ENCODE measurements at places on chromosomes 13 and 19.

DNA sequence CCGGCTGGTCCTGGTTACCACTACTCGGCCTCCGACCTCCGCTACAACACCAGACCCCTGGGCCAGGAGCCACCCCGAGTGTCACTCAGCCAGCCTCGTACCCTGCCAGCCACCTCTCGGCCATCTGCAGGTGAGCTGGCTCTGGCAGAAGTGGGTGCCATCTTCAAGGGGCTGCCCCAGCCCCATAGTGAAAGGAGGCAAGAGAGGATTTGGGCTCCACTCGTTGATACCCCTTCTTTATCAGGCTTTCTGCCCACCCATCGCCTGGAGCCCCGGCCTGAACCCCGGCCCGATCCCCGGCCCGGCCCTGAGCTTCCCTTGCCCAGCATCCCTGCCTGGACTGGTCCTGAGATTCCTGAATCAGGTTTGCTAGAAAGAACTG lies 7.1 kb downstream of the LTBP4 start:
- H3K4me3 ChIP-seq: peak overlapping the region; percentile 89
- no peak for DNase-seq
- H3K36me3 ChIP-seq: no peaks in the 10 kb centered on the region

DNA sequence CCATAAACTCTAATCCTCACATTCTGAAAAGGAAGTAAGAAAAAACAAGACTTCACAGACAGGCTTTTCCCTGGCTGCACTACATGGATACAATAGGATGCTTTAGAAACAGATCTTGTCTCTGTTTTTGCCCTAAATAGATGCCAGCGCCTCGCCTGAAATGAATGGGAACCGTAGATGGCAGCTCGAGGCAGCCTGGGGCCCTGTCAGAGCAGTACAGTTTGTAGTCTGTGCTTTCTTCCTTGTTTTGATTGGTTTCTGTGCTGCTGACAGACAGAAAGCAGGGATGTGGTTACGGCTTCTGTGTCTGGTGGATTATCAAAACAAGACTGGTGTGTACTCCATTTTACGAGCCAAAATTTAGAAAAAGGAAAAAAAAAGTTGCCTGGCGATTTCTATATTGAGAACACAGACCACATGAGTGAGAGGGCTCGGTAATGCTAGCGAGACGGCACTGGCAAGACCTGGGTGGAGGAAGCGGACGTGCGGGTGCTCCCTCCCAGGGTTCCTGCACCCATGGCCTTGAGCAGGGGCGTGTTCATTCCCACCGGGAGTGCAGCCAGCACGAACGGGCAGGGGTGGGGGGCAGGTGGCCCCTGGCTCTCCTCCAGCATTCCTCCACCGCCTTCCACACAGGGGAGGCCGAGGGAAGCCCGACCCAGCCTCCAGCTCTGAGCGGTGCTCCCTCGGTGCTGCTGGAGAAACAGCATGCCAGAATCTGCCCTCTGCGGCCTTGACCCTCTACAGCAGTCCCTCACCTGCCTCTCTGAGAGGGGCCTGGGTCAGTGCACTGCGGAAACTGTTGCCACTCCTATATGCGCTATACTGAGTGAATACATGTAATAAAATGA lies 37.6 kb upstream of the C1QTNF9 start:
- peak overlapping the region; percentile 77 for H3K4me3 ChIP-seq
- H3K27ac ChIP-seq: peak overlapping the region; percentile 92
- DNase-seq: peak; percentile 46
- H3K27me3 ChIP-seq: no peaks in the 10 kb centered on the region

DNA sequence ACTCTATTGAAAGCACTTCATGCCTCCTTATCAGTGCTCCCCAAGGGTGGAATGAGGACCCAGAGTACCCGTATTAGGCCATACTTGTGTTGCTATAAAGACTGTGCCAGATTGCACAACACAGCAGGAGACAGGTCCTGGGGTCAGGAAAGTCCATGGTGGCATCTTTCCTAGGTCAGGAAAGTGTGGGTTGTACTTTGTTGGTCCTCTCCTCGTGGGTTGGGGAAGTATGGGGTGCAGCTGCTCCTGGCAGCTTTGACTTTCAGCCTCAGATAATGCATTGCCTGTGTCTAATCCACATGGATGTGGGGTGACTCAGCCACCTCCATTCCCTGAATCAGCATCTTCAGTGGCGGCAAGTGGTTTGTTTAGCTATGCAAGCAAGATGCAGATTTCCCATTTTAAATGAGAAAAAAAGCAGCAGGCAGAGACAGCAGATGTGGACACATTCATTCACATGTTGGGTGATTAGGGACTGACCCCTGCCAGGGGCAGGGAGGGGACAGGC lies 8.4 kb upstream of the CYP2B6 start:
- no peak overlapping the region for H3K4me3 ChIP-seq
- peaks cover 3% of the 10 kb centered on the region for H3K4me1 ChIP-seq
- H3K36me3 ChIP-seq: peaks cover 2% of the 10 kb centered on the region
- no peak overlapping the region for H3K27ac ChIP-seq
- peaks cover 32% of the 10 kb centered on the region for H3K27me3 ChIP-seq

- no peak for DNase-seq
- H3K4me3 ChIP-seq: no peak overlapping the region
- no peaks in the 10 kb centered on the region for H3K36me3 ChIP-seq
- H3K27me3 ChIP-seq: no peaks in the 10 kb centered on the region
- H3K4me1 ChIP-seq: no peaks in the 10 kb centered on the region
- no peak overlapping the region for H3K27ac ChIP-seq
These were observed 479.2 kb upstream of the NBEA start for GRCh38 chr13:34462843-34463242.

DNA sequence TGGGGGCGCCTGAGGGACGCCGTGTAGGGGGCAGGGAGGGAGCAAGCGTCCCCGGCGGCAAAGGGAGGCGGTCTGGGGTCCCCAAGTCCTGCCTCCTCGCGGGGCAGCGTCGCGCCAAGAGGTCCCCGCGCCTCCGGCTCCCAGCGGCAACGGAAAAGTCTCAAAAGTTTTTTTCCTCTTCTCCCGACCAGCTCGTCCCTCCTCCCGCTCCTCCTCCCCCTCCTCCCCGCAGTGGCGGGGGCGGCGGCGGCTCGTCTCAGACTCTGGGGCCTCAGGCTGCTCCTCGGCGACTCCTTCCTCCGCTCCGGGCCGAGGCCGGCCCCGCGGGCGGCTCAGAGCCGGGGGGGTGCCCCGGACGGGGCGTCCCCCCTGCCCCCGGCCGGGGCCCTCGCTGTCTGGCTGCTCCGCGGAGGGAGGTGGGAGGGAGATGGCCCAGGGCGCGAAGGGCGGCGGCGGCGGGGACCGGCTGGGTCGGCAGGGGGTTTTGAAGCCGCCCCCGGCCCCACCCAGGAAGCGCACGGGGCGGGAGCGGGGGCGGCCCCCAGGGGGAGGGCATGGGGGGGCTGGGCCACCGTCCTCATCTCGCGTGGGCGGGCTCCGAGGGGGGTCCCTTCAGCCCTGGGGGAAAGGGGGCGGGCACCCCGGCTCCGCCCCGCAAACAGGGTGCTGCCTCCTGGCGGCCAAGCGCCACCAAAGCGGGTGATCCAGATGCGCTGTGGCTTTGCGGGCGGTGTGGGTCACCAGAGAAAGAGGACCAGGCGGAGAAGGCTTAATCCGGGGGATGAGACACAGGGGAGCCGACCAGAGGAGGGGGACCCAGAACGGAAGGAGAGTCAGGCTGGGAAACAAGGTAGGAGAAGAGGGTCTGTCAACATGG lies at the start of gene TGFB1:
TGFB1 (minus strand) TSS at position 457 of the 877 bp plus-strand sequence. CDS start 878 bp downstream, outside the sequence.
- H3K4me3 ChIP-seq: peak within 1 kb of the TSS; percentile 99
- peak within 1 kb of the TSS; percentile 99 for H3K27ac ChIP-seq
- H3K4me1 ChIP-seq: peaks cover 63% of the 10 kb centered on the region
- peaks cover 12% of the 10 kb centered on the region for H3K36me3 ChIP-seq

- no peaks in the 10 kb centered on the region for H3K36me3 ChIP-seq
- peaks cover 10% of the 10 kb centered on the region for H3K27me3 ChIP-seq
- no peak overlapping the region for H3K27ac ChIP-seq
- no peak for DNase-seq
- H3K4me1 ChIP-seq: peaks cover 17% of the 10 kb centered on the region
- H3K4me3 ChIP-seq: no peak overlapping the region
These were observed 4.2 kb downstream of the PLPPR2 start for GRCh38 chr19:11359421-11359820.

DNA sequence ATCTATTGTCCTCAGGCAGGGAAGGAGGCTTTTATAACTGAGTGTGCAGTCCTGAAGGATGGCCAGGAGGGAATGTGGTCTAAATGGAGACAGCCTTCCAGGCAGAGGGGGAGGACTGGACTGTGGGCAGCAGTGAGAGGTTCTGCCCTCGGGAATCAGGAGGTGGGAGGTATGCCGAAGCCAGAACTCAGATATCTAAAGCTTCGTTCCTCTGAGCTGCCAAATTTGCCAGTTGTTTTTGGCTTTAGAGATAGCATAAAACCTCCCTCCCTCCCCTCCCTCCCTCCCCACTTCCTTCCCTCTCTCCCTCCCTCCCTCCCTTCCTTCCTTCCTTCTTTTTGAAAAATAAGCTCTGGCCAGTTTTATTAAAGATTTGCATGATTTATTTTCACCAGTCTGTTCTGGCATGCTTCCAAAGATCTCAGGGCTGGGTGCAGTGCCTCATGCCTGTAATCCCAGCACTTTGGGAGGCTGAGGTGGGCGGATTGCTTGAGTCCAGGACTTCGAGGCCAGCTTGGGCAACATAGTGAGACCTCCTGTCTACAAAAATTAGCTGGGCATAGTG lies 2.4 kb downstream of the MEDAG start:
- no peak overlapping the region for H3K4me3 ChIP-seq
- H3K27ac ChIP-seq: no peak overlapping the region
- H3K27me3 ChIP-seq: peaks cover 51% of the 10 kb centered on the region
- no peak for DNase-seq

DNA sequence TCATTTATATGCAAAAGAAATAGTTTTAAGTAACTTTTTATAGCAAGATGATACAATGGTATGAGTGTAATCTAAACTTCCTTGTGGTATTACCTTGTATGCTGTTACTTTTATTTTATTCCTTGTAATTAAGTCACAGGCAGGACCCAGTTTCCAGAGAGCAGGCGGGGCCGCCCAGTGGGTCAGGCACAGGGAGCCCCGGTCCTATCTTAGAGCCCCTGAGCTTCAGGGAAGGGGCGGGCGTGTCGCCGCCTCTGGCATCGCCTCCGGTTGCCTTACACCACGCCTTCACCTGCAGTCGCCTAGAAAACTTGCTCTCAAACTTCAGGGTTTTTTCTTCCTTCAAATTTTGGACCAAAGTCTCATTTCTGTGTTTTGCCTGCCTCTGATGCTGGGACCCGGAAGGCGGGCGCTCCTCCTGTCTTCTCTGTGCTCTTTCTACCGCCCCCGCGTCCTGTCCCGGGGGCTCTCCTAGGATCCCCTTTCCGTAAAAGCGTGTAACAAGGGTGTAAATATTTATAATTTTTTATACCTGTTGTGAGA lies 10.2 kb downstream of the PLPPR3 start:
- DNase-seq: no peak
- H3K27me3 ChIP-seq: no peaks in the 10 kb centered on the region
- peaks cover 6% of the 10 kb centered on the region for H3K4me1 ChIP-seq
- H3K27ac ChIP-seq: peak overlapping the region; percentile 59

GRCh38 chr13:90416519-90416918 lies 931.0 kb upstream of the MIR17HG start:
- no peaks in the 10 kb centered on the region for H3K4me1 ChIP-seq
- no peak overlapping the region for H3K27ac ChIP-seq
- no peaks in the 10 kb centered on the region for H3K27me3 ChIP-seq
- no peaks in the 10 kb centered on the region for H3K36me3 ChIP-seq
- no peak overlapping the region for H3K4me3 ChIP-seq

DNA sequence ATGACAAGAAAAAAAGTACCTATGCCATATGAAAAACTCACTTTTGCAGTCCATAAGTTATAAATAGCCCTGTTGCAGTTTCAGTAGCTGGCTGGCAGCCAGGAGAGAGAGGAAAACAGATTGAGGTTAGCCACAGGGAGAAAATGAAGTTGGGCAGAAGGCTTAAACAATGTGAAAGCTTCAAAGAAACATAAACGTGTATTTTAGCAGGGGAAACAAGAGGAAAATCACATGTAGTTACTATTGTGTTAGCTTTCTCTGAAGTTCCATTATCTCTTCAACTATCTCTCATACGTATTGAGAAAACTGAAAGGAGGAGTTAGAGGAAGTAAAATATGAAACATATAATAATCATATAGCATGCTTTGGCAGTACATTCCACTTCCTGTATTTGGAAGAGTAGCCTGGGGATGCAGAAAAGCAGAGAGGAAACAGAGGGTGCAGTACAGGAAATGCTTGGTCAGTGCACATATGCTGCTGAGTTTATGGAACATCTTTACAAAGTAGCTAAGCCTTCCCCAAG lies 1551.1 kb downstream of the EFNB2 start:
- H3K4me1 ChIP-seq: peaks cover 13% of the 10 kb centered on the region
- peak overlapping the region; percentile 10 for H3K27ac ChIP-seq
- H3K27me3 ChIP-seq: no peaks in the 10 kb centered on the region
- H3K36me3 ChIP-seq: no peaks in the 10 kb centered on the region
- H3K4me3 ChIP-seq: peak overlapping the region; percentile 21

DNA sequence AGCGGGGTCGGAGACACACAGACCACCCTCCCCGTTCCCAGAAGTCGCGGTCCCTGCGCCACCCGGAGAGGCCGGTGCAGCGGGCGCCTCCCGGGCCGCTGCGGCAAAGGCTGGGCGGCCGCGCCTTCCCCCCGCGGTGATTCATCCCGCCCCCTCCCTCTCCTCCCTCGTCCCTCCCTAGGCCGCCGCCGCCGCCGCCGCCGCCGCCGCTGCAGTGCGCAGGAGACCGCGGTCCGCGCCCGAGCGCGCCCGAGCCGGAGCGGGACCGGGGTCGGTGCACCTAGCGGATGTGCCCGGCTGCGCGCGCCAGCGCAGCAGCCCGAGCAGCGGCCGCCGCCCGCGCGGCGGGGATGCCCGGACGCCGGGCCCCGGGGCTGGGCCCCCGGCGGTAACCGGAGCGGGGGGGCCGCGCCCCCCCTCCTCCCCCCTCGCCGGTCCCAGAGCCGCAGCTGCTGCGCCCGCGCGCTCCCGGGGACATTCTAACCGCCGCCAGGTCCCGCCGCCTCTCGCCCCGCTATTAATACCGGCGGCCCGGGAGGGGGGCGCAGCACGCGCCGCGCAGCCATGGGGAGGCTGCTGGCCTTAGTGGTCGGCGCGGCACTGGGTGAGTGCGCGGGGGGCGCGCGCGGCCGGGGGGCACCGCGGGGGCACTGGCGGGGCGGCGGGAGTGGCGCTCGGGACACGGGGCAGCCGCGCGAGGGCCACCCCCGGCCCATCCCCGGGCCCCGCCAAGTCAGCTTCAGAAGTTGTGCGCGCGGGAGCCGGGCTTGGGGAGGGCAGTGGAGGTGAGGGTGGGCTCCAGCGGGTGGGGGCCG lies at the start of gene SCN1B:
SCN1B (plus strand) TSS at position 214 of the 815 bp plus-strand sequence; CDS start at position 565, 351 bp downstream.
- peak within 1 kb of the TSS; percentile 89 for H3K27ac ChIP-seq
- peaks cover 13% of the 10 kb centered on the region for H3K4me1 ChIP-seq
- peaks cover 8% of the 10 kb centered on the region for H3K27me3 ChIP-seq
- H3K36me3 ChIP-seq: peaks cover 4% of the 10 kb centered on the region
- peak within 1 kb of the TSS; percentile 96 for H3K4me3 ChIP-seq
- no peak for DNase-seq

DNA sequence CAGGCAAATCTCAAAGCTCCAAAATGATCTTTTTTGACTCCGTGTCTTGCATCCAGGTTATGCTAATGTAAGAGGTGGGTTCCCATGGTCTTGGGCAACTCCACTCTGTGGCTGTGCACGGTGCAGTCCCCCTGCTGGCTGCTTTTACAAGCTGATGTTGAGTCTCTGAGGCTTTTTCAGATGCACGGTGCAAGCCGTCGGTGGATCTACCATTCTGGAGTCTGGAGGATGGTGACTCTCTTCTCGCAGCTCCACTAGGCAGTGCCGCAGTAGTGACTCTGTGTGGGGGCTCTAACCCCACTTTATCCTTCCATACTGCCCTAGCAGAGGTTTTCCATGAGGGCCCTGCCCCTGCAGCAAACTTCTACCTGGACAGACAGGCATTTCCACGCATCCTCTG lies 266.8 kb upstream of the GPC6 start:
- no peaks in the 10 kb centered on the region for H3K4me1 ChIP-seq
- H3K27ac ChIP-seq: no peak overlapping the region
- no peaks in the 10 kb centered on the region for H3K36me3 ChIP-seq
- H3K4me3 ChIP-seq: no peak overlapping the region

Data from T-helper 17 cell (primary cell).